IMR-90 (cell line): ENCODE measurements at places on chromosomes 7 and 10. TPM values are rescaled to one million over a fixed set of nuclear protein-coding genes. Genes with fewer than 3 reads are reported as not detected.

DNA sequence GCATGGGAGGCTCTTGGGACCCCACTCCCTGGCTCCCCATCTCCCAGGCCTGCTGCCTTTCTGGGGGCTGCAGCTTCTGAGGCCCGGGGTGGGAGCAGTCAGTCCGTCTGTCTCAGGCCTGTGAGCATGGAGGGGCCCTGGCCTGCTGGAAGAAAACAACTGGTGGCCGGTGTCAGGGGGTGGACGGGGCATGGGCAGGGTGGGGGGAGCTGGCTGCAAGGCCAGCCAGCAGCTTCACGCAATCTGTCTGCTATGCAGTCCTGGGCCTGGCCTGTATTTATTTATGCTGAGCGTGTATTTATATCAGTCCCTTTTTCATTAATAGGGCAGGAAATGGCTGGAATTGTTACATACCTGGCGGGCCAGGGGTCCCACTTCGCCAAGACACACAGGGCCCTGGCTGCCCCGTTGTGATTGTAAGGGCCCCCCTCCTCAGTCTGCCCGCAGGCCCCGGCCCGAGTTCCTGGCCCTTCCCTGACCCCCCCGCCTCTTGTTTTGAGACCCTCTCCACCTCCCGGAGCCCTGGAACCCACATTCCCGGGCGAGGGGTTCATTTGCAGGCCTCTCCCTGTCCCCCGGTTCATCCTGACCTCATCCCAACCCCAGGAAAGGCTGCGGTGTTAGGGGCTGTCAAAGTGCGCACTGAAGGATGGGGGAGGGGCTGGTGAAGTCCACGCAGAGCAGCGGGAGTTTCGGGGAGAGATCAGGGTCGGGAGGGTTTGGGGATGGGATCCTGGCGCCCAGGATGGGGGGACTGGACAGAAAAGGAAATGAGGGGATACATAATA lies 8.2 kb downstream of the TMEM270 start:
- peak overlapping the region; percentile 70 for H3K27ac ChIP-seq
- peaks cover 24% of the 10 kb centered on the region for H3K4me1 ChIP-seq
- peak; percentile 72 for DNase-seq
- H3K36me3 ChIP-seq, result no peaks in the 10 kb centered on the region
- no peaks in the 10 kb centered on the region for H3K27me3 ChIP-seq
- no peak overlapping the region for H3K4me3 ChIP-seq

Gene NACAD
- total RNA-seq, result 0.54 and 0.56 TPM in 2 replicates

GRCh38 chr7:18808026-18808425 lies 309.4 kb downstream of the TWIST1 start:
- no peaks in the 10 kb centered on the region for H3K4me1 ChIP-seq
- H3K27me3 ChIP-seq, result no peaks in the 10 kb centered on the region
- H3K27ac ChIP-seq, result no peak overlapping the region
- no peak for DNase-seq
- H3K4me3 ChIP-seq, result no peak overlapping the region

Gene EBLN1
- not detected in 2 replicates for total RNA-seq

Gene TET1
- 4.3 and 5.6 TPM in 2 replicates for total RNA-seq
